ENCODE measurements at places on chromosomes 6 and 20.

DNA sequence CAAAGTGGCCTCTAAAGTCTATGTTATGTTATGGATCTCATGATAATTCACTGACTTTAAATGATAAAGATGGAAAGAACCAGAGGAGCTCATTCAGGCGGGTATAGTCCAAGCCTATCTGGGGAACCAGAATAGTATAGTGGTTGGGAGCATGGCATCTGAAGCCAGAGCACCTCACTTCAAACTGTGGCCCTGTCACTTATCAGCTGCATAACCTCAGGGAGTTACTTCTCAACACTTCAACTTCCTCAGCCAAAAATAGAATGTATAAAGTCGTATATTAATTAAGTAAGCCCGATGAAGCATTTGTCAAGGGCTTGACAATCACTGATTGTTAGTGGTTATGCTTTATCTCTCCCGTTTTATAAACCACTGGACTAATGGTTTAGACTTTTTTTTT, 112.7 kb downstream of the RTN4IP1 start:
- DNase-seq: no peak

DNA sequence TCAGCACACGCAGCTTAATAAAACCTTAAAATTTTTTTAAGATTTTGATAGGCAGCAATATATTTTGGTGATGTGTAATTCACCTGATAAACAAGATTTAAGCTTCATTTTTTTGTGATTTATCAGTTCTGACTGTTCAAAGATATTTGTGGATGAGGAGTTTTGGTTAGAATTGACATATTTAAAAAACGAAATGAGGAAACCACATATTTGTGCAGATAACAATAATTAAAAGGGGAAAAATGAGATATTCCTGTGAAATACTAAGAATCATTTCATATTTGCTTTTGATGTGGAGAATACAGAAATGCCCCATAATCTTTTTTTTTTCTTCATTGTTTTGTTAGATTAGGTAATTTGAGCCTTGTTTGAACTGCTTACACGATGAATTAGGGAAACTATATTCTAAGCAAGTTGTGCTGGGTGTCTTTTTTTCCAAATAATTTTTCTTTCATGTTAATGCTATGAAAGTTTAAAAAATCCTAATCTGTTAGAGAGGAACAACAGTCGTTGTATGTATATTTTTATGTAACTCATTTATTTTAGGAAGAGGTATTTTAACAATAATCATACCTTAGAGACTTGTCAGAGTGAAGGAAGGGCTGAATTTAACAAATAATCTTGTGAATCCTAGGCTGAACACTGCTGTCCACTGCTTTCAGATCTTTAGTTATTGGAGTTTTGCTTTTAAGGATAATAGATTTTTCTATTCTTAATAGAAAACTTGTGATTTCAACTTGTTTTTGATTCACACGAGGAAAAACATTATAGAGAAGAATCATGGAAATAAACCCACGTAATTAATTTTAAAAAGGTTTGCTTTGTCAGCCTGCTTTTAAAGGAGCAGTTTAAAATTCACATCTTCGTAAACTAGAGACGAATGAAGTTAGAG, 4.0 kb downstream of the ARID1B start:
- DNase-seq: no peak

- peak; percentile 43 for DNase-seq
Observed at GRCh38 chr6:146913842-146914488, 290.3 kb upstream of the STXBP5 start.

GRCh38 chr6:85115376-85115775, 334.5 kb upstream of the NT5E start:
- no peak for DNase-seq

GRCh38 chr6:4302524-4302923, 167.1 kb upstream of the ECI2 start:
- DNase-seq: no peak

DNA sequence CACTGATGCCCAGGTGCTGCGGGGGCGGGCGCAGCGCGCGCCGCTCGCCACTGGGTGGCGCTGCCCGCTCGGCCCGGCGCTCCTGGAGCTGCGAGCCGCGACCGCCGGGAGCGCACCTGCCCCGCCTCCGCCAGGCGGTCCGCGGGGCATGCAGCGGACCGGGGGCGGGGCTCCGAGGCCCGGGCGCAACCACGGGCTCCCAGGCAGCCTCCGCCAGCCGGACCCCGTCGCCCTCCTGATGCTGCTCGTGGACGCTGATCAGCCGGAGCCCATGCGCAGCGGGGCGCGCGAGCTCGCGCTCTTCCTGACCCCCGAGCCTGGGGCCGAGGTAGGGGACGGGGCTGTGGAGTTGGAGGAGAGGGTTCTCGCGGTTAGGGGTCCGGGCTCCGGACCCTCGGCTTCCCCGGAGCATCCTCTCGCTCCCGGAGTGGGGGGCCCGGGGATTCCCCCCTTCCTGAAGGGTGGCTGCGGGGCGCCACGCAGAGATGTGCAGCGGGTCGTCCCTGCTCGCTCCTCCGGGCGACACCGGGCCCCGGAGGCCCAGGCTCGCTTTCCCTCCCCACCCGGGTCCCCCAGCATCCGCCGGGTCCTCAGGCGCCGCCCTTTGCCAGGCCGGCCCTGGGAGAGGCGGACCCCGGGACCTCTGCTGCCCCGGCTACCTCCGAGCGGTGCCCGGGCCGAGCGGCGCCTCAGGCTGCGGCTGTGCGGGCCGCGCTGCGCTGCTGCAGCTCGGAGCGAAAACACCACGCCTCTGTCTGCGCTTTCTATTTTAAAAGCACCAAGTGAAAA, at the start of gene BCAS4:
BCAS4 (plus strand) TSS at position 216 of the 789 bp plus-strand sequence; CDS start at position 239, 23 bp downstream.
- DNase-seq: peak; percentile 91

- no peak for DNase-seq
Observed at GRCh38 chr6:43915986-43916923, 146.2 kb downstream of the VEGFA start.

GRCh38 chr20:55656231-55656775, 349.0 kb downstream of the CBLN4 start:
- no peak for DNase-seq

GRCh38 chr6:150143516-150144293, 861 bp downstream of the PPP1R14C start:
- DNase-seq: no peak

Measured in activated CD4-positive, alpha-beta memory T cell treated with anti-CD3 and anti-CD28 coated beads for 36 hours (primary cell).